ENCODE measurements at places on chromosomes 6 and 20. TPM values are rescaled to one million over a fixed set of nuclear protein-coding genes. Genes with fewer than 3 reads are reported as not detected.

DNA sequence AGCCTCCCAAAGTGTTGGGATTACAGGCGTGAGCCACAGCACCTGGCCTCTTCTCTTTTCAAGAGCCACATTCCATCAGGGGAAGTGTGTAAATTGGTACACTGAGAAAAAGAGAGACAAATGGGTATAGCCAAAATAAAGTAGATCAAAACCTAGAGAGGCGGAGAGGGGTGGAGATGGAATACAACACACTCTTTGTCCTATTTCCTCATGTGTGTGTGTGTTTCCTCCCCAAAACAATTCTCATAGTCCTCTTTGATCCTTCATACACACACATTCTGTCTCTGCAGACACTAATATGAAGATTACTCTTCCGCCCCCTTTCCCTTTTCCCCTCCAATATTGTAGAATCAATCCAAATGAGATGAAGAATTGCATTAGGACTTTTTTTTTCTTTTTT is 16.0 kb downstream of the PXT1 start:
- no peaks in the 10 kb centered on the region for H3K27me3 ChIP-seq
- H3K4me1 ChIP-seq: peaks cover 15% of the 10 kb centered on the region
- no peak overlapping the region for H3K4me3 ChIP-seq
- H3K36me3 ChIP-seq: no peaks in the 10 kb centered on the region

GRCh38 chr20:57128044-57128757 is 138.2 kb downstream of the BMP7 start:
- H3K4me3 ChIP-seq: no peak overlapping the region
- H3K4me1 ChIP-seq: peaks cover 5% of the 10 kb centered on the region
- H3K36me3 ChIP-seq: no peaks in the 10 kb centered on the region
- peaks cover 56% of the 10 kb centered on the region for H3K27me3 ChIP-seq

DNA sequence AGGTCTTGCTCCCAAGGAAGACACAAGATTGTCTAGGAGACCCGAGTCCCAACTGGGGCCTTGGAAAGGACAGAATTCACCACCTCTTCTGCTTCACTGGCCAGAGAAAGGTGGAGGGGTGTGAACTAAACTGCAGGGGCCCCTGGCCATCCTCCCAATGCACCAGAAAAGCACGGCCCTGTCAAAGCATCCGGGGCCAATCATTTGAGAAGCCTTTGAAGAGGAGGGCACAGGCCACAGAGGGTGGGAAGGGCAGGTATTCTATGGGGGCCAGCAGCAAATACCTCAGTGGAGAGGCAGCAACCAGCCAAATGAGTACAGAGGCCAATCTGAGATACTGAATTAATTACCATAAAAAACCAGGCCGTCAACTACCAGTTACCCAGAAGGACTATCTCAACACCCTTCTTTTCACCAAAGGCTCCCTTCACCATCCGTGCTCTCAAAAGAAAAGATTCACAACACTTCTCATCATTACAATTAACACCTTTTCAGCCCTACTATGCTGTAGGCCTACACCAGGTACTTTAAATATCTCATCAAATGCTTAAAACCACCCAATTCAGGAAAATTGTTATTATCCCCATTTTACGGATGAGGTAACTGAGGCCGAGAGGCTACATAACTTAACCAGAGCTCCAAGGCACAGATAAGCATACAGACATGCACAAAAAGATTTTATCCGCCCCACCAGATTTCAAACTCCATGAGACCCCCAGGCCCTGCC is 50.7 kb downstream of the TRERF1 start:
- DNase-seq: no peak
- peak overlapping the region; percentile 81 for H3K27ac ChIP-seq
- H3K27me3 ChIP-seq: no peaks in the 10 kb centered on the region

DNA sequence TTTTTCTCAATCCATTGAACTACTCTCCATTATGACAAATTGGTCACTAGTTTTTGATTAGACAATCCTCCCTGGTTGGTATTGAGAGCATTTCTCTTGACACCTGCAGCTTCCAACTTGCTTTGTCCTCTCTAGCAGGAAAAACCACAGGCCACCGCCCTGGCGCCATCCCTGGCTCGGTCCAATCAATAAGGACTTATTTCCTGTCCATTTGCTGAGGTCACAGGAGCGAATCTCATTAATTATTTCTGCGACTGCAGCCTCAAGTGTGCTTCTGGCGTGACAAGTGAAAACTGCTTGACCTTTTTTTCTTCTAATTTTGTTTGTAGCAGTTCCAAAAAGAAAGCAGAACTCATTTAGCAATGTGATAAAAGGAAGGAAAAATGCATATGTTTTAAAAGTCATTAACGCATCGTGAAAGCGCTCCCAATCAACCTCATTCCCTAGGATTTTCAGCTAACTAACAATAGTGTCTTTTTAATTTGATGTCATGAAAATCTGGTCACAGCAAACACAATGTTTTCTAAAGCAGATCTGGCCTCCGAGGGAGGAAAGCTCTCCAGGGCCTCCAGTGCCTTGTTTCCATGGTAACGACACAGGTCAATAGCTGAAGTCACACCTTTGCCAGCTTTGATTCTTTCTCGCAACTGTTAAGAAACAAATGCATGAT is 39.0 kb upstream of the BEND3 start:
- H3K36me3 ChIP-seq: peaks cover 5% of the 10 kb centered on the region
- no peak for DNase-seq
- H3K27ac ChIP-seq: no peak overlapping the region

The THBD gene
- 1.0 TPM for total RNA-seq
